Stimulated activated CD8-positive, alpha-beta memory T cell treated with anti-CD3 and anti-CD28 coated beads, Interleukin-4, amount 100 ng/mL, for 48 hours (primary cell): ENCODE measurements at places on chromosomes 1 and 21.

- DNase-seq = no peak
Measured at GRCh38 chr1:40981691-40982448, 2.4 kb downstream of the CTPS1 start.

- DNase-seq = no peak
Measured at GRCh38 chr1:223647249-223647648, 18.3 kb downstream of the CAPN8 start.

DNA sequence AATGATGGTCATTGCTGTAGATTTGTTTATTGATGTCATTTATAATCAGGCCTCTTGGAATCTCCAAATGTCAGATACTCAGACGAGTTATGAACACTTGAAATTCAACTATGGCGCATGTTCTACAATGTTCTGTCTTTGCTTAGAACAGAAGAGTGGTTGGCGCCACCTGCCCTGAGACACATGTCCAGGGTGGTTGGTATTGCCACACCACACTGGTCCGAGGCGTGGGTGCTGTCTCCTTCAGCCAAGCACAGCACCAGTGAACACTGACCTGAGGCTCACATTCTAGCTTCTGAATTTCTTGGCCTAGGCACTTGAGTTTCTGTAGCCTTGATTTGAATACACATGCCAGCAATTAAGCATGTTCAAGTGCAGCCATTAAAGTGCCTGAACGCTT is 10.1 kb upstream of the BMP8A start:
- DNase-seq = no peak

DNA sequence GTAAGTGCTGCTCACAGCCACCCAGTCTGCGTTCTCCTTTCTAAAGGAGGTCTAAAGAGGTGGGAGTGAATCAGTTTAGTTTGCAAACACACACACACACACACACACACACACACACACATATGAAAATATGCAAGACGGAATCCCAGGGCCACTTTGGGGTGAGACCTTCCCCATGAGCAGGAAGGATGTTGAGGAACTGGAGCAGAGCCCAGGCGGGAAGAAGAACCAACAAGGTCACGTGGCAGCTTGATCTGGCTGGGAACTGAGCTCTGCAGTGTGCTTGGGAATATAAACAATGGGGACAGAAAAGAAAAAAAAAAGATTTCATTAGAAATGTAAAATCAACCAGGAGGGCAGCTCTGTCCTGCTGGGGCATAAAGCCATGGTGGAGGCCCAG is 32.6 kb downstream of the OR2G3 start:
- no peak for DNase-seq

DNA sequence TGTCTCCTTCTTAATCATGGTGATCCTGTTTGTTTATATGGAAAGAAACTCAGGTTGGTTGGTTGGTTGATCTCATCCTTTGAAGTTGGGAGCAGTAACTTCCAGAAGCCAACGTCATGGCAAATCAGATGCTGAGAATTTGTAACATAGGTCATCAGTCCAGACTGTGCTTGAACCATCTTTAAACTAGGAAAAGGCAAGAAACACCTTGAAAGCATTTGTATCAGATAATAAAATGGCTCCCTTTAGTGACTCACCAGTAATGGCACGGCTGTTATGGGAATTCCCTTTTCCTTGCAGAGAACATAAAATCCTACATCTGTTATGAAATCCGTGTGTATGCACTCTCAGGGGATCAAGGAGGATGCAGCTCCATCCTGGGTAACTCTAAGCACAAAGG is 58.1 kb downstream of the SERBP1 start:
- no peak for DNase-seq

DNA sequence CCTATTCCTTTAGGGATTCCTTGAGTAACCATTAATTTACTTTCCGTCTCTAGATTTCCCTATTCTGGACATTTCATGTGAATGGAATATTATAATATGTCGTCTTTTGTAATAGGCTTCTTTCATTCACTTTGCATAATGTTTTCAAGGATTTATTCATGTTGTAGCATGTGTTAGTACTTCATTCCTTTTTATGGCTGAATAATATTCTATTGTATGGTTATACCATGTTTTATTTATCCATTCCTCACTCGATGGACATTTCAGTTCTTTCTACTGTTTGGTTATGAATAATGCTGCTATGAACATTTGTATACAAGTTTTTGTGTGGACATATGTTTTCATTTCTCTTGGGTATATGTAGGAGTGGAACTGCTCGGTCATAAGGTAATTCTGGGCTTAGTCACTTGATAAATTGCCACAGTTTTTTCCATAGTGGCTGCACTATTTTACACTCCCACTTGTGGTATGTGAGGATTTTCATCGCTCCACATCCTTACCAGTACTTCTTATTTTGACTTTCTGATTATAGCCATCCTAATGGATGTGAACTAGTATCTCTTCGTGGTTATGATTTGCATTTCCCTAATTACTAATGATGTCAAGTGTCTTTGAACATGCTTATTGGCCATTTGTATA is 17.7 kb downstream of the PPP2R5A start:
- no peak for DNase-seq

DNA sequence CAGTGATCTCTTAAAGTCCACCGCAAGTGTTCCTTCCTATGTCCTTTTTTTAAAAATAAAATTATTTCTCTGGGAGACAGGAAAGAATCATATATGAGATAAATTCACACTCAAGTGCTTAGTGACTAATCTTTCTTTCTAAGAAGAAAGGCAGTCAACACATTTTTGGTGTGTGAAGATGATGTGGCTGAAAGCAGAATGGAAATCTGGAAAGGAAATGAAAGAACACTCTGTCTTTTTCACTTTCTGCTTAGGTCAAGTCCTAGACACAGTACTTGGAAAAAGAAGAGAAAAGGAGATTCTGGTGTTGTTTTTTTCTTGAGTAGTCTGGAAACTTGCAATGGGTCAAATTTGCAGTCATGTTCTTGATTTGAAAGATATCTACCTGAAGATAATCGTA is 45.5 kb upstream of the PRRX1 start:
- no peak for DNase-seq

DNA sequence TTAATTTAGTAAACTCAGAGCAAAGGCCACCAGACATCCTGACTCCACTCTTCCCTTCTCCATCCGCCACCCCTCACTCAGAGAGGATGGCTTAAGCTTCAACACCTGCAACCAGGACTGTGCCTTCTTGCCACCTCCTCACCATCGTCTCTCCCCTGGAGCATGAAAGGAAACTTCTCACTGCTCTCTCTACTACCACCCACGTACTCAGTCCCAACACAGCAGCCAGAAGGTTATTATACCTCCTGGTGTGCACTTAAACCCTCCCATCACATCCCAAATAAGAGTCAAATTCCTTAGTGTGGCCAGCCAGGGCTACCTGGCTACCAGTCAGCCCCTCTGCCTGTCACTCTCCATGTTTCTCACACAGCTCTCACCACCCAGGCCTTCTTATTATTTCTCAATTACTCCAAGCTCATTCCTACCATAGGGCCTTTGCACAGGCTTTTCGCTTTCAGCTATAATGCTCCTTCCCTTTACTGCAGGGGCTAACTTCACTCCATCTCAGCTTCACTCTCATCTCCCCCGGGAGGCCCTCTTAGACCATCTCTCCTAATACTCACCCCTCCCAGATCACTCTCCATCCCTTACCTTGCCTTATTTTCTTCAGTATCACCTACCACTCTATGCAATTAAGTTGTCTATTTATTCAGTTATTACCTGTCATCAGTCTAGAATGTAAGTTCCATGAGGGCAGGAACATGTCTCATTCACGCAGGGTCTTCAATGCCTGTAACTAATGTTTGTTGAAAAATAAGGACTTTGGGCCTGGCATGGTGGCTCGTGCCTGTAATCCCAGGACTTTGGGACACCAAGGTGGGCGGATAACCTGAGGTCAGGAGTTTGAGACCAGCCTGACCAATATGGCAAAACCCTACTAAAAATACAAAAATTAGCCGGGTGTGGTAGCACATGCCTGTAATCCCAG is 137.5 kb downstream of the TOMM20 start:
- DNase-seq = no peak

DNA sequence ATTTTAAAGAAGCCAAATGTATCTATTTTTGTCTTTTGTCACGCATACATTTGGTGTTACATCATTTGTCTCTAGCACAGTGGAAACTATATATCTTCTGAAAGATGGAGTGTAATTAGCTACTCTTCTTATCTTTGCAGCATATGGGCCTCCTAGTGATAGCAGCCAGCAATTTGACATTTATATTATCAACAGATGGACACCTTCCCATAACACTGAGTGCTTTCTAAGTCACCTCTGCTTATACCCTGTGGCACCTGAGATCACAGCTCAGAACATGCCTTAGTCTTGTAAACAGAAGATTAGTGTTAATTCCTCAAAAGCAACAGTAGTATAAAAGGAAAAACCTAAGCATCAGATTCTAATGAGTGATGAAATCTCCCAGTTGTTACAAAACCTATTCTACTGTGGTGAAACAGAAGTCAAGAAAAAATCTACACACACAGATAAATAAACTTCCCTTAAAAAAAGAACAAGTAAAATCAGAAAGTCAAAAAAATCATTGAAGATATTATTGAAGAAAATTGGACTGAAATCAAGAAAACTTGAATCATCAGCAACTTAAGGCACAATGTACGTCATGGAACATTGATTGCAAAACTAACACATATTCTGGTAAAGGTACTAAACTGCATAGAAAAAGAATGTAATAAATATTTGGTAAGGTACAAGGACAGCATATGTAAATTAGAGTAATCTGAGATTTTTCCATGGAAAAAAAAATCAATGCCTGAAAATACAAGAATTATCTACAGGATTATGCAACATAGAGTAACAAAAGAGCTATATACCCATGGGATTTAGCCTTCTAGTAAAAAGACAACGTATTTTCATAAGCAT is 61.7 kb downstream of the KCNT2 start:
- DNase-seq = no peak

GRCh38 chr1:169321539-169321938 is 46.1 kb downstream of the NME7 start:
- DNase-seq = no peak
